Kasumi-1 (cell line): ENCODE measurements at places on chromosomes 7 and 10.

DNA sequence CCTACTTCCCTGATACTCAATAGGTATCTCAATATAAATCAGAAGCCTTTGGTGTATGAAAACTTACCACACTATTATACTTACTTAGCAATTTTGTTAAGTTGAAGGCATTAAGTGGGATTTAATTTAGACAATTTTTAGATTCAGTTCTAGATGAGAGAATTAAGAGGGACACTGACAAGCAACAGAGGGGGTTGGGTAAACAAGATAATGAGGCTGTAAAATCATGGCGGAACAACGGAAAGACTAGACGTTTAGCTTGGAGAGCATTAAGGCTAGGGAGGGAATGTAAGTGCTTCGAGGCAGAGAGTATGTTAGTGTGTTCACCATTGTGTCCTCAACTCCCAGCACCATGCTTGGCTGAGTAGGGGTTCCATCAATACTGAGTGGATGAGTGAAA is 71.3 kb downstream of the DENND11 start:
- no peak for DNase-seq

GRCh38 chr10:27446091-27446918 is 57.8 kb upstream of the RAB18 start:
- DNase-seq: peak; percentile 94

DNA sequence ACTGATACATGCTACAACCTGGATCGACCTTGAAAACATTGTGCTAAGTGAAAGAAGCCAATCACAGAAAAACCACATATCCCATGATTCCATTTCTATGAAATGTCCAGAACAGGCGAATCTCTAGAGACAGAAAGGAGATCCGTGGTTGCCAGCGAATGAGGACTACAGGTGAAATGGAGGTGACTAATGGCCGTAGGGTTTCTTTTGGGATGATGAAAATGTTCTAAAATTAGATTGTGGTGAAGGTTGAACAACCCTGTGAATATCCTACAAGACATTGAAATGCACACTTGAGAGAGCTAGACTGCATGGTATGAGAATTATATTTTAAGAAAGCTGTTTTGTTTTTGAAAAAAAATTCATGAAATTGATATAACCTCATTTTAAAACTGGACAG is 188.5 kb upstream of the PLXNA4 start:
- DNase-seq: no peak

DNA sequence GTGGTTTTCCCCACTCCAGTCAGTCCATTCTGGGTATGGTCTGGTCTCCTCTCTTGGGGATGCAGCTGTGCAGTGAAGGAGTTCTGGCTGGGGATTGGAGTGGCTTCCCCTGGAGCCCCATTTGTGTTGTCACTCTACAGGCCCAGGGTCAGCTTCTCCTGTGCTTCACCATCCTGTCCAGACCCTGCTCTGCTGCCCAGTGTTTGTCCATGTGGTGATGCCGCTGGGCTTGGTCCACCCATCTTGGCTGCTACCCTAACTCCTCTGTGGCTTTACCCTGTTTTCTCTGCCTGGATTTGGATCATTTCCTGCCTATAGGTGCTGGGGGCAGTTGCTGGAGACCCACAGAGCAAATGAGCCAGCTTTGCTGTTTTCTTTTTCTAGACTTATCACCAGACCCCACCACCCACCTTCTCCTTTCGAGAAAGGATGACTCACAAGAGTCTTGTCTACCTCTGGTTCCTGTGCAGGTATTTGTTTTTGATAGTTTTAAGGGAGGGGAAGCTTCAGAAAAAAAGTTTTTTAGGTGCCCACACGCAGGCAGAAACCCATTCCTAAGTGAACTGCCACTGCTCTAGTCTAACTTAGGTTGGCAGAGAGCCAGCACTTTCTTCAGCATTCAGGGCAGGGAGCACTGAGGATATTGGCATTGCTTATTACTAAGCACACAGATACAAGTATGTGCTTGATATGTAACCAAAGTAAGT is 8.5 kb downstream of the ZDHHC16 start:
- no peak for DNase-seq

DNA sequence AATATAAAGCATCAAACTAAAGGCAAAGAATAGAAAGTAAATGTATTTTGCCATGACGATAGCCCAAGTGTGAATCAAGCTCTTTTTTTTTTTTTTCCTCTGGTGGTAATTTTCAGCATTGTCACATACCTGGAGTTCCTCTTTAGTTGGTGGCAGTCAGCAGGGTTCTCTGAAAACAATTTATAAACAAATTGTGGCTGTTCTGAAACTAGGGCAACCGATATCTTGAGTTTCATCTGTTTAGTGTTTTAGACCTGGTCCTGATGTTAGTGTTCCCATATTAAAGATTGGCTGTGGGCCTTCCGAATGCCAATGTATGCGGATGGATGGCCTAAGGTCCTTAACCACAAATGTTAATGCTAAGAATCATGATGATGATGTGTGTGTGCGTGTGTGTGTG is 713.1 kb downstream of the GATA3 start:
- DNase-seq: no peak
